ENCODE measurements at places on chromosomes 2 and 18.

DNA sequence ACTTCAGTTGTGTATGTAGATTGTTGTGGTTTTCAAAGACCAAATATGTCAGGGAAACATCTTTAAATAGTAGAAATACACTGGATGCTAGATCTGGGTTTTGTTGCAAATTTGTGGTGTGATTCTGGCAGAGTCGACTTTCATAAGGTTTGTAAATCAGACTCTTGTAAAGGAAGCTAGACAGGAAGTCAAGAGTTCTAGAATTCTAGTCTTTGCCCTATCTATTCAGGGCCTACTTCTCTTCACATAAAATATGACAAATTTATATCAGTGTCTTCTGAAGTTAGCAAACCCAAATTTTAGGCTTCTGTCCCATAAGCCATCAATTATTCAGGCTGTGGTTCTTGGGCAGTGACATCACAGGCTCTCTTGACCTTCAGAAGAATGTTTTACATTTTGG lies 1579.2 kb upstream of the PIK3C3 start:
- DNase-seq = no peak

- DNase-seq = no peak
Measured at GRCh38 chr2:241496904-241497877, 11.2 kb downstream of the STK25 start.

DNA sequence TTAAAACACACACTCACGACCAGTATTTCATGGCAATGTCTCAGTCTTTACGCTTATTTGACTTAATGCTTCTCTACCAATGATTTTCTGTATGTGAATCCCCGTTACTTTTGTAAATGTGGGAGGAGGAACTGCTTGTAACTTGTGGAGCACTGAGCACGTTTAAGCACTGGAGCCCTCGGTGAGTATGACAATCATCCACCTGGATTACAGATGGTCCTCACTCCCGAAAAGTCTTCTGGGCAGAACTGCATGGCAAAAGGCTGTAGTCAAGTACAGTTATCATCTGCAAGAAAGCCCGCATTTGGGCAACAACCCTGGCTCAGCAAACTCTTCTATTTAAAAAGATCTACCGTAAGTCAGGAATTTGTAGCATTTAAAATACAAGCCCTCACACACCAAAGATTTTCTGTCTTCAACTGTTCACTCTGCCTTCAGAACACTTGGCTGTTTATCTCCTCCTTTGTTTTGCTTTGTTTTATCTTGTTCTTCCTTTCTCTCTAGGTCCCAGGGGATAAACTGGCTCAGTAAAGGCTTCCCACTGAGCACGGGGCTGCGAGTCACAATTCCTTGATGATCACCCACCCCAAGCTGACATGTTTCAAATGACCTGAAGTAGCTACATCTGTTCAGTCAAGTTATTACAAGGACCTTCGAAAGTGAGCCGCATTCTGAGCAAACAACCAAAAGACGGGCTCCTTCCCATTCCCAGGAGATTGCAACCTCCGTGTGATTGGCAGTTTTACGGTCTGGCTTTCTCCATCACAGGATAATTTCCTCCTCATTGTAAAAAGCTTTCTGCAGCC lies 102.2 kb downstream of the DLGAP1 start:
- DNase-seq = no peak

- DNase-seq = no peak
Measured at GRCh38 chr18:50726960-50727589, 92.7 kb downstream of the MRO start.

GRCh38 chr2:65435625-65436168 lies 3.3 kb upstream of the SPRED2 start:
- no peak for DNase-seq

DNA sequence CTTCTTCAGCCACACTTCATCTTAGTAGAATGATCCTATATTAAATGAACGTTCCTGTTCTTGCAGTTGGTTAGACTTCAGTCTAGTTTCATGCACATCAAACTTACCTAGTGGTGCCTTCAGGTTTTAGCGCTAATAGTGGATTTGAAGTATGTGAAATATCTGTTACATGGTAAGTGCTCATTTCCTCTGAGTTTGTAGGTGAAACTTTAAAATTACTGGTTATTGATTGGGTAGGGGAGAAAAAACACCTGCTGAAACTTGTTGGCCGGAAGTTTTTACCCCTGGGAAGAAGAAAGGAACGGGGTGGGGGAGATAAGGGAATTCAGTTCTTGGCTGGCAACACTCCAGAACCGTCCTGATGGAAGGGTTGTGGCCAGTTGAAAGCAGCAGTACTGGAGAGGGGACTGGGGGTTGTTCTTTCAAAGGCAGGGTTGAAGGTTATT lies 112.8 kb downstream of the SPTBN1 start:
- no peak for DNase-seq

Data from stimulated activated CD4-positive, alpha-beta T cell treated with anti-CD3 and anti-CD28 coated beads, Interleukin-15, amount 100 ng/mL, for 1 hour (primary cell).